CD4-positive, CD25-positive, alpha-beta regulatory T cell (primary cell): ENCODE measurements at places on chromosomes 12 and 14. TPM values are rescaled to one million over a fixed set of nuclear protein-coding genes. Genes with fewer than 3 reads are reported as not detected.

Gene EXOC3L4
- total RNA-seq, result not detected

Gene CCDC175
- 0.22 TPM for total RNA-seq

Gene ANKS1B
- total RNA-seq, result 9.5 TPM

Gene SALL2
- 2.8 TPM for total RNA-seq

Gene IL22
- total RNA-seq, result not detected

Gene SIX6
- total RNA-seq, result not detected

Gene PRB2
- total RNA-seq, result not detected

Gene APOF
- not detected for total RNA-seq

Gene LBHD2
- total RNA-seq, result not detected

Gene SRGAP1
- total RNA-seq, result not detected

Gene FGF6
- not detected for total RNA-seq

Gene FOXG1
- not detected for total RNA-seq

Gene TIMM9
- 23.8 TPM for total RNA-seq
